Erythroblast (primary cell): ENCODE measurements at places on chromosomes 4 and X.
A peak's percentile ranks its signal among the peaks of the same experiment; 100 is the strongest.

DNA sequence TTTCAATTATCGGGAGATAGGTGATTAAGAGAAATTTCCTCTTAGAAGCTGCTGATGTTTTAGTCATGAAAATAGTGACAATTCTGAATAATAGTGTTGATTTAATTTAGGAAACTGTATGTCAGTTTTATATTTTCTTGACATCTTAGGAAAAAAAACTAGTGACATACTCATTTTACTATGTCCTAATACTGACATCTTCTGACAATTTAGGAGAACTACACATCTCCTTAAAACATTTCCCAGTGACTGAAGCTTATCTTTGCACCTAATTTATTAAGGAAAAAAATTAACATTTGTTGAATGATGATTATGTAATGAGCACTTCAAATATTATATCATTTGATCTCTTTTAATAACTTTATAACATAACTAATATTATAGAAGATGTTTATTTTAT is 42.0 kb upstream of the RBMXL3 start:
- peak; percentile 1 for DNase-seq

DNA sequence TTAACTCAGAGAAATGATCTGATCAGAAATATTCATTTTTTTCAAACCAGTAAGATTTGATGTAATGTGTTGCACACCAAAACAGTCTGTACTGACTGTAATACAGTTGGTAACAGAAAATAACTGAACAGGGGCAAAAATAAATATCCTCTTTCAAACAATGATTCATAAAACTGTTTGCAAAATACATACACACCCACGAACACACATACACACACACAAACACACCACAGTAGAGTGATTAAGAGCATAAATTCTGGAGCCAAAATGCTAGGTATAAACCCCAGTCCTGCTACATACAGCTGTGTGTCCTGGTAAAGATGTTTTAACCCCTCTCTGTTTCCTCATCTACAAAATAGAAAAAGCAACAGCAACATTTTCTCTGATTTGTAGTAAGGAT is 376.6 kb downstream of the PDGFC start:
- no peak for DNase-seq

GRCh38 chr4:158783785-158784184 is 15.0 kb downstream of the FNIP2 start:
- DNase-seq, result peak; percentile 27

DNA sequence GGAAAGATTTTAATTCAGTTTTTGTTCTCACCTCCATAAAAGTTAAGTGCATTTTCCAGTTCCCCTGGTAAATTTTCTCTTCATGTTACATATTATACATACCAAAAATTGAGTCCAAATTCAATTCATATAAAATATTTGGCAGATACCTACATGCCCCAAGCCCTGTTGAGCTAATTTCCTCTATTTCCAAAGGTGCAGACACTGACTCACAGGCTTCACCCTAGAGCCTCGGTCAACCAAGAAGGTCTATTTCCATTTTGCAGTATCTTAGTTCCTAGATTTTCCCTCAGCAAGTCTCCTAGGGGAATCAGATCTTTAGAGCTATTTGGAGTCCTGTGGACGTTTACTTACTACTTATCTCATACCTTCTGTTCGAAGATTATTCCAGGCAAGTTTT is 174.4 kb downstream of the TSPAN5 start:
- DNase-seq, result no peak

GRCh38 chrX:154373340-154374306 is 811 bp downstream of the FLNA start:
- peak; percentile 48 for DNase-seq

DNA sequence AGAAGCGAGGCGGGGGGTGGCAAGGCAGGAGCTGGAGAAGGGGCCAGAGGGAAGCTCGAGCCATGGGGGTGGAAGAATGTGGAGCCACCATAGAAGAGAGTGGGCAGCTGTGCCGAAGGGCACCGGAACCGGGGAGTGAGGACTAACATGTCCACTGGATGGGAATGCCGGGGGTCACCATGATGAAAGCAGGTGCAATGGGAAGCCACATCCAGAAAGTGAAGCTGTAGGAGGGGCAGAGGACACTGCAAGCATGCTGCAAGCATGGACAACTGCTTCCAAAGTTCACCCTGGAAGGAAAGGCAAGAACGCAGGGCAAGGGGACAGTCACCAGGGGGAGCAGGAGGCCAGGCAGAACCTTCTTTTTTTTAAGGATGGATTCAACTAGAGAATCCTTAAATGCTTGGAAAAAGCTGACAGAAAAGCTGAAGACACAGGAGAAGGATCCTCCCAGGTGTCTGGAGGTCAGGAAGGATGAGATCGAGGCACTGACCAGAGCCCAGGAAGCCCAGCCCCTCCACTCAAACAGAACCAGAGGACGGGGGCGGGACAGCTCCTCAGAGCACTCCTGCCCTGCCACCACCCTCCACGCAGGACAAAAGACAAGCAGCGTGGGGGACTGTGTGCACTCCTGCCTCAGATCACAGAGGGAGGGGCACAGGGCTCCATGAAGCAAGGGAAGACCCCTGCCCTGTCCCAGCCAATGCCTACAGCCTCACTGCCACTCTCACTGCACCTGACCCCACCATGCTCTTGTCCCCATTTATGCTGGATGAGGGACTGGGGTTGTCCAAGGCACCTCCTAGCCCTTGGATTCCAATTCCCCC is 169.2 kb downstream of the AFAP1 start:
- DNase-seq, result peak; percentile 7

GRCh38 chrX:25017667-25018247 is 2.0 kb upstream of the ARX start:
- no peak for DNase-seq
